ENCODE measurements at places on chromosomes 3 and 15.
A peak's percentile ranks its signal among the peaks of the same experiment; 100 is the strongest.

DNA sequence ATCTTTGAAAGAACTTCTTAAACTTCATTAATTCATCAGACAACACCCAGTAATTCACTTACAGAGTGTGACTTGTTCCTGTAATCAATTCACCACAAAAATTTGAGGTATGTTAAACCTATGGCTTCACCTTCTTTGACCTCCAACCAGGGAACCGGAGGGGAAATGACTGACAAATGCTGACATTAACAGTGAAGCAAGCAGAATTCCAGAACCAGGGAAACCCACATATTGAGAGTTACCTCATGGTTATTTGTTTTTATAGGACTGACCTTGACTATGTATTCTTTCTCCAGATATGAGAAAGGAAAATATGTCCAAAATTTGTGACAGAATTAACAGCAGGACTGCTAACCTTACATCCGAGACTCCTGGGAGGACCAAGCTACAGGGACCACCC lies 2.7 kb downstream of the P3H2 start:
- DNase-seq = peak; percentile 67

- DNase-seq = no peak
Observed at GRCh38 chr15:90029024-90029423, 27.9 kb downstream of the ZNF710 start.

GRCh38 chr3:150168698-150169097 lies 198.0 kb upstream of the PFN2 start:
- peak; percentile 47 for DNase-seq

GRCh38 chr3:52534281-52535183 lies 875 bp upstream of the NT5DC2 start:
- DNase-seq = no peak

DNA sequence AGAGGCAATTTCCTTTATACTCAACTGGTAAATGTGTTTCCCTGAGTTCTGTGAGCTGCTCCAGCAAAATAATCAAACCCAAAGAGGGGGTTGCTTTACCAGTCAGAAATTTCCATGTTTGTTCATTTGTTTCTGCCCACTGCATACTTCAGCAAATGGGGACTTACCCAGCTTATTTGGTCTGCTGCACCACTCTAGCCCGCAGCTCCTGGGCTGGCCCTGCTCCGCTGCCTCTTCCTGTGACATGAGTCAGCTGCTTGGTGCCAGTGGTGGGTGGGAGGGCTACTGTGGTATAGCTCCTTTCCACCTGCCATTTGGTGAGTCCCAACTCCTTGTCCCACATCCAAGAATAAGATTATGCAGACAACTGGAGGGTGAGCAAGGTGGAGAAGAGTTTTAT lies 644.2 kb downstream of the MCTP2 start:
- DNase-seq = no peak

GRCh38 chr3:8596321-8597218 lies 48.0 kb downstream of the SSUH2 start:
- DNase-seq = no peak

DNA sequence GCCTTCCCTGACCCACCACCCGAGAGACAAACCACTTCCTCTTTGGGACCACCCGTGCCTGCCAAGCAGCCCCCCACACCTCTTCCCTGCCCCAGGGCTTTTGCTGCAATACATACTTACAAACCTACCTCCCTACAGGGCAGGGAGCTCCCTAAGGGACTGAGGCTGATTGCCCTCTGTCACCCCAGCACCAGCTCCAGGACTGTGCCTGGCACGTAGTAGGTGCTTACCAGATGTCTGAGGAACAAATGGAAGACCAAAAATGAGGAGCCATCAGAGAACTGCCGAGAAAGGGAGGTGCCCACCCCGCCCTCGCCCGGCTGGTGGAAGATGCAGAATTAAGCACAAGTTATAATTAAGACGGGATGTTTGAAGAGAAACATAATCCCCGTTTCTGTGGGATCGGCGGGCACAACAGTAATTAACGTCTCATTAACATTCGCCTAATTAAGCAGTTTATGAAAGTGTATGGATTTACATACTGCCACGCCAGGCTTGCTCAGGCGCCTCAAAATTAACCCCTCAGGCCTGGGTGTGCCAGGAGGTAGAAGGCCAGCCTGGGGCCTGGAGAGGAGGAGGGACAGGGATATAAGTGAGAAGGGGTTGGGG lies 130.1 kb upstream of the LINGO1 start:
- DNase-seq = no peak

DNA sequence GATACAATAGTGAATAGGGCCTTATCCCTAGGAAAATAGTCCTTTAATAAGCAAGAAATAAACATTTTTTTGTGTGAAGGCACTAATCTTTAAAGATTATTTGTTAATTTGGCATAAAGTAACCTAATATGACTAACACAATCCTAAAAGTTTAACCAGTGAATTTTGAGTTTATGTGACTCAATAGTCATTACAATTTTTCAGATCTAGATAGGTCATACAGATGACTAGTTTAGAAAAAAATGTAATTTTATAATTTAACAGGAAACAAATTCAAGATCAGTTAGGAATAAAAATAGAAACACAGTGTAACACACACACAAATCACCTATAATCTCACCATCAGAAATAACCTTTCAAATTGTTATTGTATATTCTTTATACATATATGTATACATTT lies 620.7 kb upstream of the ALCAM start:
- DNase-seq = no peak

DNA sequence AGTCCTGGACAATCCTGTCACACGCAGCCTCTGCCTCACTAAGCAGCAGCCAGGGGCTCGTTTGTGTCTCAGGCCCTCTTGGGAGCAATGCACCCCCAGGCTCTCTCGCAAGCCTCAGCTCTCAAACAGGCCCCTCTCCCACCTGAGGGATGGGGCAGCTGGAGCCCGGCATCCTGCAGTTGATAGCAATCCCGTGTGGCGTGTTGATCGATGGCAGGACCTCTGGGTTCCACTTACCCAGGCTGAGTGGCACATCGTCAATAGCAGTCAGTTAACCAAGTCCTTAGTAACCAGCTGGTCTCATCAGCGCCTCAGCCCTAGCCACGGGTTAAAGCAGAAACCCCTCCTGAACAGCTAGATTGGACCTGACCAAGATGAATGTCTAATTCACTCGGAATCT lies 36.5 kb upstream of the PLXNA1 start:
- no peak for DNase-seq

DNA sequence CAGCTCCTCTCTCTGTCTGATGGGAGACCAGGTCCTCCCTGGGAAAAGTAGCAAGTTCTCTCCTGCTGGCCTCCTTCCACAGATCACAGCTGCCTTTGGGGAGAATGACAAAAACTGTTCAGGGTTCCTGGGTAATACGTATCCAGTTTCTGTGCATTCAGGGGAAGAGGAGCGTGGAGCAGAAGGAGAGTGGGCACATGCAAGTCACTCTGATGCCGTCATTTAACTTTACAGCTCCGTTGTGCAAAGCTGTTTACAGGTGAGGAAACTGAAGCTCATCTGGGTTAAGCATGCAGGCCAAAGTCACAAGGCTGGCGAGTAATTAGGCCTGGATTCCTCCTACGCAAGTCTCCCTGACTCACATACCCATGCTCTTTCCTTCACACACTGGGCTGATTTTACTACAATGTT lies 7.5 kb upstream of the TM4SF1 start:
- DNase-seq = peak; percentile 99

DNA sequence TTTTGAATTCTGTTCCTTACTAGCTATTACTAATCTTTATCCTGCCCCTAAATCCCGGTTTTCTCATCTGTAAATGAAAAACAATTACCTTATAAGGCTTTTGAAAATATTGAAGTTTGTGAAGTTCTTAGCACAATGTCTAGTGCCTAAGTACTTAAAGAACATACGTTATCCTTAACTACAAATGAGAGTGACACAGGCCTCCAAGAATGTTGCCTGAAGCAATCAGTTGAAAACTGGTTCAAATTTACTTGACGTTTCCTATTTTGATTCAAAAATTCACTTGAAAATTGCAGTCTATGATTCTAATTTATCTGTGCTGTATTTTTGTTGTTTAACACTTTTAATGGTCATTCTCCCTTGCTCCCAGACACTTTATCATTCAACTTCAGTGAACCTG lies 3.2 kb downstream of the SENP7 start:
- DNase-seq = no peak

DNA sequence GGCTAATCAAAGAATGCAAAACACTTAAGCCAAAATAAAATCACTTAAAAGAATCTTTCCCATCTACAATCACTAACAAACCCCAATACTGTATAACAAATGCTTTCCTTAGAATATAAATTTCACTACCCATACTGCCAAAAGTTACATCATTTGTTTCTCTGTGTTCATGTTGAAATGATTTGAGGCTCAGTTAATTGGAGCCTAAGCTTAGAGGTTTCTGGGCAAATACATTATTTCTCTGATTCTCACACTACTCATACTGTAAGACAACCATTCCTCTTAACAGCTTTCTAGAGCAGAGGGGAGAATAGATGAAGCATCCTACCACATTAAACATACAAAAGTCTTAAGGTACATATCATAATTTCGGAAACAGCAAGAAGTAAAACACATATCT lies 2.1 kb downstream of the RIOX2 start:
- DNase-seq = no peak

GRCh38 chr3:181700168-181701087 lies 11.3 kb upstream of the SOX2 start:
- DNase-seq = no peak

GRCh38 chr3:66267031-66267430 lies 46.2 kb downstream of the SLC25A26 start:
- no peak for DNase-seq

GRCh38 chr3:183328823-183329222 lies 75.8 kb downstream of the B3GNT5 start:
- DNase-seq = peak; percentile 84

Data from astrocyte (in vitro differentiated cells and primary cell).